ENCODE measurements at places on chromosomes 11 and 22.

GRCh38 chr11:130390071-130390758 lies 38.2 kb downstream of the ADAMTS8 start:
- no peak for DNase-seq

DNA sequence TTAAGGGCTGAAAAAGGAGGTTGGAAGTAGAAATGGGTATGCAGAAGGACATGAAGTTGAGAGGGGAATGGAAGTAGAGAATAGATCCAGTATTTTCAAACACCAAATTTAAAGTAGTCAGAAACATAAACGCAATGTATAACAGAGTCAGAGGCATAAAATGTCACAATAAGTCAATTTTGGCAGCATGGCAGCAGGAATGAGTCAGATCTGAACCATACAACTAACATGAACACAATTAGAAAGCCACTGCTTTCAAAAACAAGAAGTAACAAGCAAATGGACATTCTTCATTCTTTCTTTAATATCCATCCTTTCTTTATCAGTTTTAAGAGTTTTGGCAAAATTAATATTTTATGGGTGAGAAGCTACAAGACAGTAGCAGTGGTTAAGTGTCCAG lies 2.5 kb downstream of the CHORDC1 start:
- no peak for DNase-seq

DNA sequence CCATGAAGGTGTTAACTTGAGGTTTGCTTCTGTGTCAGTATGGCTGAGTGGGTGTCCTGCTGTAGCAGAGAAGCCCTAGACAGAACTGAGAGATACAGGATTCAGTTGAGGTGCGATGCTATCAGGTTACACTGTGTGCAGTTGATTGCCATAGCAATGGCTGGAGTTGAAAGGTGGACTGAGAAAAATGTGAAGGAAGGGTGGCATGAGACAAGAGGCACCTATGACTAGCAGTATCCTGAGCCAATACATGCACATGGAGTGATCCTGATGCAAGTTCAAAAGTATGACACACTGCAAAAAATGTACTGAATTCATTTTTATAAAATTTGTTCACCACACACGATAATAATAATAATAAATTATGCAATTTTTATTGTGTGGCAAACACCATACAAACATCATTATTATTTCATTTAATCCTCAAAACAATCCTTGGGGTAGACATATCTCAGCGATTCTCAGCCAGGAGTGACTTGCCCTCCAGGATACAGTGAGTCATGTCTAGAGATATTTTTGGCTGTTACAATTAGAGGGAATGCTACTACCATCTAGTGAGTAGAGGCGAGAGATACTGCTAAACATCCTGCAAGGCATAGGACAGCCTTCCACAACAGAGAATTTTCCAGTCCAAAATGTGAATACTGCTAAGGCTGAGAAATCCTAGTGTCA lies 3.9 kb upstream of the PIWIL4 start:
- no peak for DNase-seq

DNA sequence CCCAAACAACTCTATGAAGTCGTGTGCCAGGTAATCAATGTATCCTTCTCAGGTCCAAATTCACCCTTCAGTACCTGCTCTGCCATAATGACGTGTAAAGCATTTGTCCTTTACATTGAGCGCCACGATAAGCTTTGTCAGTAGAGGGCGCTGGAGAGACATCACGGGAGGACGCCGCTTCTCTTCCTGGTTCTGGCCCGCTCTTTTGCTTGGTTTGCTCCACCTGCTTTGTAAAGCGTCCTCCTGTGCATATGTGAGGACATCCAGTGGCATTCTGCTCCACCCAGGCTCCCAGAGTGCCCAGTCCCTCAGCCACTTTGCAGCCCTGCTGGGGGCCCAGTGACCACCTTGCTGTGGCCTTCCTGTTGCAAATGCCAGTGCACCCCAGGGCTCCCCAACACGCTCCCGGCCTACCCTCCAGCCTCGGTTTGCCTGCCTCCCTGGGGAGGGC lies 61.1 kb downstream of the WT1 start:
- no peak for DNase-seq

GRCh38 chr11:87324817-87325489 lies 287.2 kb downstream of the TMEM135 start:
- no peak for DNase-seq

DNA sequence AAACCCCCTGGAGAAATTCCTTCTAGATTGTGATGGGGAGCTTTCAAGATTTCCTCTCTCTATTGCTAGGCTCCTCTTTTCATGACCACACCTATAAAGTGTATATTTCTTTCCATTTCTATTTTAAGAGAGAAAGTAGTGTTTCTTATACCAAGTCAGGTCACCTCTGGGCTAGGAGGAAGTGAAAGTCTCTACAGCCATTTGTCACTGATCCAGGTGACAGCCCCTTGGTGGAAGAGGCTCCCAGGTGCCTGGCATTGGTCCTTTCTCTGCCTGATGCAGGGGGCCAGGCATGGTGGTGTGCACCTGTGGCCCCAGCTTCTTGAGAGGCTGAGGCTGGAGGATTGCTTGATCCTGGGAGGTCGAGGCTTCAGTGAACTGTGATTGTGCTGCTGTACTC lies 64.7 kb downstream of the DHCR7 start:
- no peak for DNase-seq

- DNase-seq: no peak
Measured at GRCh38 chr11:111001081-111001430, 244.5 kb upstream of the POU2AF2 start.

DNA sequence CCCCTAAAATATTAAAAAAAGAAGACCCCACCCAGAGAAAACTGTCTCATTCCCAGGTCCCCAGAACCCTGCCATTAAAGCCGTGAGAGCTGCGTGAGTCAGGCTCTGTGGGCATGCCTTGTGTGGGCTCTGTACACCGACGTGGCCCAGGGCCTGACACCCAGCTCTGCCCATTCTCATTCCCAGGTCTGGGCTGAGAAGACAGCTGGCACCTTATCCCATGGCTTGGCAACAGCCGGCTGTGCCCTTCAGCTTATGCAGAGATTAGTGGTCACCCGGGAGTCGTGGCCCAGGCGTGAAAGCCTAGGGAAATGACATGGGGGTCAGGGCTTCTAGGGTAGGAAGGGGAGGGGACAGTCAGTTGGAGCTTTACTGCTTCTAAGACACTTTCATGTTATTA lies 31.9 kb downstream of the OTOG start:
- DNase-seq: peak; percentile 34

- no peak for DNase-seq
Measured at GRCh38 chr22:50403701-50404101, 60.6 kb downstream of the PPP6R2 start.

GRCh38 chr22:18000441-18001039 lies 23.8 kb downstream of the MICAL3 start:
- DNase-seq: peak; percentile 74

- no peak for DNase-seq
Measured at GRCh38 chr11:87397011-87397865, 359.5 kb downstream of the TMEM135 start.

DNA sequence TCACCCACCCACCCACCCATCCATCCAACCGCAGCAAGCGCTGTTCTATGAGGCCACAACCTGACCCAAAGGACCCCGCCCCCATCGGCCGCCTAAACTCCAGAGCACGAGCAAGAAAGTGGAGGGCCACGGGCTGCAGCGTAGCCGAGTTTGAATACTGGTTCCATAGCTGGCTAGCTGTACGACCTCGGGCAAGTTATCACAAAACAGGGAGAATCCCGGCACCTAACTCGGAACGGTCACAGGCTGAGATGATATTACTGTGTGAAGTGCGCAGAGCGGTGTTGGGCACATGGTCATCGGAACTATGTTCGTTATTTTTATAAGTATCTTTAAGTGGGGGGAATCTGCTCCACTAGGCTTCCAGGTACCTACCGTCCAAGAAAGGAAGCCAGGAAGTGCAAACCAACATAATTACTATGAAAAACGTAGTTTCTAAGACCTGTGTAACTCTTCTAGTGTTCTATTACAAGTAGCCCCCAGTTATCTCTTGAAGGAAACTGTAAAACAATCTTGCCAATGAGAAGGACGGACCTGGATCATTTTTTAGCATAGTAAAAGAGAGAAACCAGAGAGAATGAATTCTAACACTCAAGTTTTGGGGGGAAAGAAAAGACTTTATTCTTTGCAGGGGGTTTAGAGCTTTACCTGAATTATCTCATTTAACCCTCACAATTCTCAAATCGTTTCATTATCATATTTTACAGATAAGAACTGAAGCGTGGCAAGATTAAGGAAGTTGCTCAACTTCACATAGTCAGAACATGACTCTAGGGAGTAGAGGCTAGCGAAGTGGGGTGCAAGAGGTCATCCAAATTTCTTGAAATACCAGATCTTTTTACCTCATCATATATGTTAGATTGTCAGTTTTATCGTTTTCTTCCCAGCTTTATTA lies 663 bp upstream of the BUD13 start:
- DNase-seq: no peak

DNA sequence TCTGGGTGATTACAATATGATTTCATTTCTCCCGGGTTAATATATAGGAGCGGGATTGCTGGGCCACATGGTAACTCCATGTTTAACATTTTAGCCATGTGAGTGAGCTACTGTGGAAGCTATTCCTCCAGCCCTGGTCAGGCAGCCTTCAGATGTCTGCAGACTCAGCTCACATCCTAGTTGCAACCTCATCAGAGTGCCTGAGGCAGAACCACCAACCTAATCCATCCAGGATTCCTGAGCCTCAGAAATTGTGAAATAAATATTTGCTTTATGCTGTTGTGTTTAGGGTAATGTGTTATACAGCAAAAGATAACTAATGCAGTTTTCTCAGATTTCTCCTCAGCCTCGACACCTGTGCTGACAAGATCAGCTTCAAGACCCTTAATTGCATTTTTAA lies 676.8 kb downstream of the OPCML start:
- no peak for DNase-seq

DNA sequence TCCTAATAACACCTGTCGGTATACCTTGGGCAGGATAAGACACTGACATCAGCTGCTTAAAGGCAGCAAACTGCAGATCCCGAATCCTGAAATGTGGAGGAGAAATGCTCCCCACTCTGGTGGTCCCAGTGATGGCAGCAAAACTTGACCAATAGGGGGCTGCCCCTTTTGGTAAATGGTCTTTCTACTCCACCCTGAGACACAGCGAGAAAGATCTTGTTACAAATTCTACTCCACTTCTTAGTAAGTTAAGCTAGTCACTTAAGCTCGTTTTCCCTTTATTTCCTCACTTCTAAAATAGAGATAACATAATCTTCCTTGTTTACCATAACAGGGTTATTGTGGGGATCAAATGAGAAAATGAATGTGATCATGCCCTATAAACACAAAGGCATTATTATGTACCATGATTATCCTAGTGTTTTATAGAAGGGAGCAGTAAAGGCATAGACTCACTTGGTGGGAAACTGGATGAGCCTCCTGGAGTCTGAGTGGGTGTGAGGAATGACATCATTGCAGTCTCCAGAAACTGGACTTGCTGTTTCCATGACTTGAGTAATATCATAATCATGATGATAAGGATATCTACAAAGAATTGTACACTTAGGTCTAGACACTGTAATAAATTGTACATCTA lies 50.9 kb downstream of the ENDOD1 start:
- no peak for DNase-seq

- DNase-seq: no peak
Measured at GRCh38 chr11:65624931-65625627, 9.5 kb downstream of the PCNX3 start.

DNA sequence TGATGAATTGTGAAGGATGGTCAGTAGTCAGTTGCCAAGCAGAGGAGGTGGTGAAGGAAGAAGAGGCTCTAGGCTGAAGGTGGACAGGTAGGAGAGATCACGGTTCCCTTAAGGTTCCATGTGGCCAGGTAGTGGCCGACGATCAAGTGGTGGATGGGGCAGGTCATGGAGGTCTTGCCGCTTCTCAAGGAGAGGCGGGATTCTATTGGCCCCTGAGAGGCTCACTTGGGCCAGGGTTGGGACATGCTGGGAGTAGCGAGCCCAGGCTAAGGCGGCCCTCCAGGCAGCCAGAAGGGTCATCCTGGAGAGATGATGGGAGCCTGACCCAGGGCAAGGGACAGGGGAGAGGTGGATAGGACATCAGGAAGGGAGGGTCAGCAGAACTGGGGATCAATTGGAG lies 20.9 kb upstream of the TMPRSS4 start:
- DNase-seq: peak; percentile 57

DNA sequence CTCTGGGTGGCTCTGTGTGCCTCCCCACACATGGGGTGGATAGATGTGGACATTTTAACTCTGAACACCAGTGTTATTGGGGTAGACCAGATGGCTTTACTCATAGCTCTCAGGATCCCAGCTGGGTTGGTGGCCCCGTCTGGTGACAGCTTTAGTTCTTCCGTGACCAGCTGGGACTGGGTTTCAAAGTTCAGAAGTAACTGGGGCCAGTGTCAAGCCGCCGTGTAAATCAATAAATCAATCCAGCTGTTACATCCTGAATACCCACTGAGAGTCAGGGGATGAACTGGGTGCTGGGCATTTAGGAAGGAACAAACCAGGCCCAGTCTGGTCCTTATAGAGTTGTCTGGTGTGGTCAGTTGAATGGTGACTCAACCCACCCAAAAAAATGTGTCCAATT lies 269.4 kb downstream of the CTTN start:
- DNase-seq: no peak

- DNase-seq: no peak
Measured at GRCh38 chr22:25156736-25157135, 42.9 kb upstream of the CRYBB3 start.

- no peak for DNase-seq
Measured at GRCh38 chr22:21623648-21623970, 6.2 kb downstream of the YDJC start.

GRCh38 chr11:74319139-74319816 lies 7.8 kb upstream of the P4HA3 start:
- DNase-seq: no peak

DNA sequence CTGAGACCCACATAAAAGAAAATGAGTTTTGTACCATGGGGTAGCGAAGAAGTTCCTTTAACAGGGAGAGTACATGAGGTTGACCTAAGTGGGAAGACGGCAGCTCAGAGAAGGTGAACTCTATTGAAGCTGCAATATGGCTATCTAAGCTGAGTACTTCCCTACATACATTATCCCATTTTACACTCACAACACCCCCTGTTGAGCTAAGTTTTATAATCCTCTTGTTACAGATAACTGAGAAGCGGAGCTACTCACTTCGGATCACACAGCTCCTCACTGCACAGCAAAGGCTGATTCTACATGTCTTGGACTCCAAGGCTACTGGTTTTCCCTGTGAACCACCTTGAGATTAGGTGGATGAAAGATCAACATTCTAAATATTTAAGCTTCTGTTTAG lies 8.2 kb upstream of the PIWIL4 start:
- DNase-seq: no peak
